ENCODE measurements at places on chromosomes 1 and 21.

DNA sequence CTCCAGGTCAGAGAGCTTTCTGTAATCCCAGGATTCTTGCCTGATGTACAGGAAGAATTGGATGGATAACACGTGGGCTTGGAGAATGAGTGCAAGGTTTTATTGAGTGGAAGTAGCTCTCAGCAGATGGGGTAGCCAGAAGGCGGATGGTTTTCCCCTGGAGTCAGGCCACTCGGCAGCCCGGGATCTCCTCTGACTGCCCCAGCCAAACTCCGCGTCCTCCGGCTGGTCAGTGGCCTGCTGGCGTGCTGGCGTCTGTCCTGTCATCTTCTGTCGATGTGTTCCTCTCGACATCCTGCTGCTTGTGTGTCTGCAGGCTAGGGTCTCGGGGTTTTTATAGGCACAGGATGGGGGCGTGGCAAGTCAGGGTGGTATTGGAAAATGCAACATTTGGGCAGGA lies 27.4 kb upstream of the GJA9 start:
- H3K27ac ChIP-seq = no peak overlapping the region
- DNase-seq = no peak
- H3K36me3 ChIP-seq = no peaks in the 10 kb centered on the region
- H3K27me3 ChIP-seq = no peaks in the 10 kb centered on the region
- H3K4me3 ChIP-seq = no peak overlapping the region
- H3K4me1 ChIP-seq = no peaks in the 10 kb centered on the region

GRCh38 chr1:198619375-198620140 lies 19.3 kb upstream of the PTPRC start:
- H3K4me1 ChIP-seq = no peaks in the 10 kb centered on the region
- no peak for DNase-seq
- H3K27ac ChIP-seq = no peak overlapping the region
- no peak overlapping the region for H3K4me3 ChIP-seq

- peak overlapping the region; percentile 82 for H3K27ac ChIP-seq
- H3K27me3 ChIP-seq = no peaks in the 10 kb centered on the region
- DNase-seq = no peak
- H3K4me1 ChIP-seq = no peaks in the 10 kb centered on the region
- H3K36me3 ChIP-seq = no peaks in the 10 kb centered on the region
These were observed 67.9 kb downstream of the PHACTR4 start for GRCh38 chr1:28437264-28437923.

GRCh38 chr1:193634470-193634869 lies 448.1 kb upstream of the B3GALT2 start:
- no peak overlapping the region for H3K4me3 ChIP-seq
- H3K36me3 ChIP-seq = no peaks in the 10 kb centered on the region

- DNase-seq = no peak
- no peaks in the 10 kb centered on the region for H3K36me3 ChIP-seq
- H3K27me3 ChIP-seq = no peaks in the 10 kb centered on the region
- H3K27ac ChIP-seq = no peak overlapping the region
These were observed 31.5 kb downstream of the FGGY start for GRCh38 chr1:59328353-59328752.

GRCh38 chr1:169326261-169326955 lies 41.2 kb downstream of the NME7 start:
- no peaks in the 10 kb centered on the region for H3K27me3 ChIP-seq
- no peaks in the 10 kb centered on the region for H3K36me3 ChIP-seq
- no peak for DNase-seq
- H3K27ac ChIP-seq = no peak overlapping the region
- no peaks in the 10 kb centered on the region for H3K4me1 ChIP-seq
- no peak overlapping the region for H3K4me3 ChIP-seq

DNA sequence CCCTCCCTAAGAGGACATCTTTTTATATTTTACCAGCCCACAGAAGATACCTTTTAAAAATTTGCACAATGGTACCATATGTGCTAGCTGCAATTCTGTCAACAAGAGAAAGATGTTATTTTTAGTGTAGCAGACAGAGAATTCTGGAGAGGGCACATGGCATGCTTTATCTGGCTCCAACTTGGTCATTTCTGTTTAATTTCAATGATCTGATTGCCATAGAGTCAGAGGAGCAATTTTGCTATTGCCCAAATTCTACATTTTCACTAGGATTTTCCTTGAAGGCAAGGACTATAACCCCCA lies 17.3 kb downstream of the DISC1 start:
- DNase-seq = no peak
- H3K27ac ChIP-seq = peak overlapping the region; percentile 48
- no peak overlapping the region for H3K4me3 ChIP-seq
- no peaks in the 10 kb centered on the region for H3K27me3 ChIP-seq
- H3K36me3 ChIP-seq = no peaks in the 10 kb centered on the region

DNA sequence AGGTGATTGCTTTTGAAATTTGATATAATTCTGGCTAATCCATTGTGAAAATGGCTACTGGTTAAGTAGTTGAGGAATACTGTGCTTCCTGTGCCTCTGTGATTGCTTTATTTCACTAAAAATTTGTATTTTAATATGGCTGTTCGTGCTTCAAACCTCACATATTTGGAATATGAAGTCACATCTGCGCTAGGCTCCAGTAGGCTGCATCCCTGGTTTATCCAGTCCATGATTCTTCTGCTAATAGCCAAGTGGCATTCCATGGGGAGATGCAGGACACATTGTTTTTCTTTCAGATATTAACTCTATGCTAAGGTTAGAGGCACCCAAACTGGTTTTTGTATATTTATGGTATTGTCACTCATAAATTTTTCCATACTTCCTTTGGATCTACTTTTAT lies 25.9 kb downstream of the DNM3 start:
- no peaks in the 10 kb centered on the region for H3K36me3 ChIP-seq
- no peak overlapping the region for H3K27ac ChIP-seq
- H3K27me3 ChIP-seq = no peaks in the 10 kb centered on the region
- no peak overlapping the region for H3K4me3 ChIP-seq
- DNase-seq = no peak

GRCh38 chr1:225004396-225004795 lies 74.9 kb downstream of the DNAH14 start:
- H3K36me3 ChIP-seq = no peaks in the 10 kb centered on the region
- H3K27me3 ChIP-seq = no peaks in the 10 kb centered on the region

DNA sequence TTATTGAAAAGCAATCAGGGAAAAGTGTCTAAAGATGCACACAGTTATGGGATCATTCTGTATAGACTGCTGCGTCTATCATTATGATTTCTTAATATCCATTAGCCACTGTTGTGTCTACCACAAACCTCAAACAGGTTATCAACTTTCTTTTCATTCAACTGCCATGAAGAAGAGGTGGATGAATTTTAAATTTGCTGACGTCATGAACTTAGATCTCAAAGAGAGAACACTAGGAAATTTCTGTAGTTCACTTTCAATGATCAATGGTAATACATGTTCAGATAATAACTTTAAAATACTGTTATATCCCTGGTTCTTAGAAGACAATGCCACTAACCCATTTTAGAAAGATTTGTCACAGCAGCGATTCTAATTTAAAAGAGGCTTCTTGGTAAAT lies 6.7 kb downstream of the PLA2G4A start:
- no peaks in the 10 kb centered on the region for H3K27me3 ChIP-seq
- DNase-seq = no peak
- no peak overlapping the region for H3K4me3 ChIP-seq
- H3K4me1 ChIP-seq = no peaks in the 10 kb centered on the region
- H3K27ac ChIP-seq = no peak overlapping the region

GRCh38 chr1:11078631-11079030 lies 18.8 kb upstream of the SRM start:
- H3K27ac ChIP-seq = no peak overlapping the region
- no peak overlapping the region for H3K4me3 ChIP-seq
- DNase-seq = no peak
- no peaks in the 10 kb centered on the region for H3K27me3 ChIP-seq
